ENCODE measurements at places on chromosomes 4 and X. TPM values are rescaled to one million over a fixed set of nuclear protein-coding genes. Genes with fewer than 3 reads are reported as not detected.

DNA sequence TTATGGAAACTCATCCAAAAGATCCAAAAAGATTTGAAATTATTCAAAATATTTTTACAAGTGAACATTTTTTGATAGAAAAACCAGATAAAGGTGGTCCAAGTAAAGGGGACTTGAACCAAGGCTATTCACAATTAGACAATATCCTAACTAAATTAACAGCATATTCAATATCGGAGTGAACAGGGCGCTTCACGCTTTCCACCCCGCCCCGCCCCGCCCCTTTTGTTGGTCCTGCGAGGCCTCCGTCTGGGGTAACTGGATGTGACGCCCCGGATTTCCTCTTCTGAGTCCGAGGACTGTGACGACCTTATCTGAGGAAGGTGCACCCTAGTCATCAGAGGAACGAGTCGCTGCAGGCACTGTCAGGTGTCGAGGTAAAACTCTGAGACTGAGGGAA lies at the start of gene MAGEB16:
MAGEB16 (plus strand) TSS at position 301 of the 400 bp plus-strand sequence. CDS start 3,855 bp downstream, outside the sequence.
- no peaks in the 10 kb centered on the region for H3K36me3 ChIP-seq
- H3K4me3 ChIP-seq, result no peak within 1 kb of the TSS
- H3K4me1 ChIP-seq, result no peaks in the 10 kb centered on the region
- H3K27ac ChIP-seq, result no peak within 1 kb of the TSS

Gene PABPC1L2A
- not detected for total RNA-seq

Gene IL1RAPL1
- total RNA-seq, result 10.9 TPM

Gene DCHS2
- total RNA-seq, result under 0.01 TPM

Gene FBXL5
- 133 TPM for total RNA-seq

- no peak for DNase-seq
- no peaks in the 10 kb centered on the region for H3K36me3 ChIP-seq
- H3K4me1 ChIP-seq, result peaks cover 70% of the 10 kb centered on the region
- H3K4me3 ChIP-seq, result no peak overlapping the region
- H3K27ac ChIP-seq, result no peak overlapping the region
Observed at GRCh38 chr4:1211891-1212545, 36.9 kb downstream of the CTBP1 start.

GRCh38 chrX:13128104-13128503 lies 83.7 kb upstream of the FAM9C start:
- peaks cover 32% of the 10 kb centered on the region for H3K4me1 ChIP-seq
- peak overlapping the region; percentile 15 for H3K27ac ChIP-seq
- H3K4me3 ChIP-seq, result no peak overlapping the region

- no peak for DNase-seq
- H3K4me1 ChIP-seq, result no peaks in the 10 kb centered on the region
- H3K27me3 ChIP-seq, result no peaks in the 10 kb centered on the region
- H3K27ac ChIP-seq, result no peak overlapping the region
- H3K36me3 ChIP-seq, result no peaks in the 10 kb centered on the region
Observed at GRCh38 chr4:69936566-69936965, 5.7 kb downstream of the CSN1S1 start.

DNA sequence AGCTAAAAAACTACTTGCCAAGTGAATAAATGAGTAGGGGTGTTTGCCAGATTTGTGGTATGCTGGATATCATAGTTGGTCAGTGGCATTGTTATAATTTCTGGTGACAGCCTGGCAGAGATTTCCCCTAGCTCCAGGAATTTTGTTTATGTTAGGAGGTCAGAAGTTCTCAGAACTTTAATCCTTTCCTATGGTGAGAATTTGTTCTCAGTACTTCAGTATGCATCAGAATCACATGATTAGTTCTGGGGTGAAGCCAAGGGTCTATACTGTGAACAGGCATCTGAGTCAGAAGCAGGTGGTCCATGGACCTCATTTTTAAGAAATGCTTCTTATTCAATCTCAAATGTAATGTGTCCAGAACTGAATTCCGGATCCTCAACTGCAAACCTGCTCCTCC lies 10.5 kb downstream of the RASSF6 start:
- H3K4me1 ChIP-seq, result no peaks in the 10 kb centered on the region
- H3K4me3 ChIP-seq, result no peak overlapping the region
- H3K27me3 ChIP-seq, result no peaks in the 10 kb centered on the region
- H3K27ac ChIP-seq, result no peak overlapping the region

GRCh38 chr4:4333265-4333706 lies 43.2 kb downstream of the ZBTB49 start:
- no peak overlapping the region for H3K27ac ChIP-seq
- no peaks in the 10 kb centered on the region for H3K36me3 ChIP-seq
- H3K4me1 ChIP-seq, result no peaks in the 10 kb centered on the region
- no peaks in the 10 kb centered on the region for H3K27me3 ChIP-seq

DNA sequence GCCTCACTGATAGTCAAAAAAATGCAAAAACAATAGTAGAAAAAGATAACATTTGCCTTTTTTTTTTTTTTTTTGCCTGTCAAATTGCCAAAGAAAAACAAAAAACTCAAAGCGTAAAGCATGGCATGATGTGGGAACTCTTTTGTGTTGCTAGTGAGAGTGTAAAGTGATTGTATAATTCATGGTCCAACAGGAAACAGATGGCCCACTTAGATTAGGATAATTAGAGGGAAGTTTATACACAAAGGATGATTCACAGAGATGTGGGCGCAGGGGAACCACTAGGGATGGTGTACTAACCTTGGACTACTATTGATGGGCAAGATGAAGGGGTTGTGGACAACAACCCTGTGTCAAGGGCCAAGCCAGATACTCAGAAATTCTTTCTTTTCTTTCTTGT lies 16.4 kb downstream of the MCUB start:
- no peak overlapping the region for H3K4me3 ChIP-seq
- H3K4me1 ChIP-seq, result no peaks in the 10 kb centered on the region
- no peak for DNase-seq
- no peaks in the 10 kb centered on the region for H3K27me3 ChIP-seq
- H3K36me3 ChIP-seq, result no peaks in the 10 kb centered on the region

Gene TMEM271
- not detected for total RNA-seq

Gene KCTD8
- total RNA-seq, result 1.5 TPM

- H3K4me3 ChIP-seq, result no peak overlapping the region
- H3K27ac ChIP-seq, result no peak overlapping the region
Observed at GRCh38 chr4:186734251-186734650, 10.6 kb upstream of the FAT1 start.

DNA sequence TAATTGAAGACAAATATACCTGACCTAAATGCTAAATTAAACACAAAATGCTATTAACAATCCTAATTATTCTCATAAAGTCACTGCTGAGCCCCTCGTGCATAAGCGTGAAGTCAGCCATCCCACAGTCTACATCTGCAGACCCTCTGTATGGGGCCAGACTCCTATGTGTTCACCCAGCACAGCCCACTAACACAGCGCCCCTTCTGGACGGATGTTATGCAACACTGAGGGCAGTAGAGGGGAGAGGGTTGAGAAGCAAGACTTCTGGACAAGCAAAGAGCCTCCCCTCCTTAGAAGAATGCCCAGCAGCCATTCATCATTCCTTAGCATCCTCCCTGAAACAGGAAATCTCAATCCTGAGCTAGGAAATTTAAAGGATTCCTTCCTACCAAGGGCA lies 7.9 kb downstream of the TRPC3 start:
- DNase-seq, result no peak
- H3K27ac ChIP-seq, result no peak overlapping the region
- no peaks in the 10 kb centered on the region for H3K4me1 ChIP-seq
- H3K36me3 ChIP-seq, result no peaks in the 10 kb centered on the region
- no peaks in the 10 kb centered on the region for H3K27me3 ChIP-seq

DNA sequence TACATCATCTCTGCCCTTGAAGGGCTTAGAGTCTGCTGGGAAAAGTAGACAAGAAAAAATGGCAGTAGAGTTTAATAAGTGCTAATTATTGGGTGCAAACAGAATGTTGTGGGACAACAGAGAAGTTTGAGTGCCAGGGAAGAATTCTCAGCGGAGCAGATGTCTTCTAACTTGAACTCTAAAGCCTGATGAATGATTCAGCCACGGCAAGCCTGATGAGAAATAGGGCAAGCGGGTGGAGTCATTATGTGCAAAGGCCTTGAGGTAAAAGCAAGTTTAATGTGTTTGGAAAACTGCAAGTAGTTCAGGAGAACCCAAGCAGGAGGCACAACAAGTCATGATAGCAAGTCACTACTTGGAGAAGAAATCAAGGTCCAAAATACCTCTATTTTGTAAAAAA lies 37.5 kb downstream of the GC start:
- H3K4me3 ChIP-seq, result no peak overlapping the region
- DNase-seq, result no peak
- no peak overlapping the region for H3K27ac ChIP-seq
- no peaks in the 10 kb centered on the region for H3K36me3 ChIP-seq
- H3K4me1 ChIP-seq, result no peaks in the 10 kb centered on the region
- H3K27me3 ChIP-seq, result no peaks in the 10 kb centered on the region

- H3K4me1 ChIP-seq, result no peaks in the 10 kb centered on the region
- no peak overlapping the region for H3K4me3 ChIP-seq
- no peak overlapping the region for H3K27ac ChIP-seq
- H3K36me3 ChIP-seq, result no peaks in the 10 kb centered on the region
- H3K27me3 ChIP-seq, result no peaks in the 10 kb centered on the region
- no peak for DNase-seq
Observed at GRCh38 chr4:99661907-99662306, 4.3 kb upstream of the C4orf54 start.

Gene PAGE5
- not detected for total RNA-seq

- H3K4me1 ChIP-seq, result no peaks in the 10 kb centered on the region
- no peak for DNase-seq
- no peaks in the 10 kb centered on the region for H3K36me3 ChIP-seq
- no peak overlapping the region for H3K27ac ChIP-seq
- no peak overlapping the region for H3K4me3 ChIP-seq
Observed at GRCh38 chr4:112545346-112545745, 29.4 kb upstream of the NEUROG2 start.

- no peak overlapping the region for H3K4me3 ChIP-seq
- H3K27me3 ChIP-seq, result no peaks in the 10 kb centered on the region
- no peak for DNase-seq
Observed at GRCh38 chr4:102036619-102037376, 246.3 kb downstream of the BANK1 start.

- no peaks in the 10 kb centered on the region for H3K4me1 ChIP-seq
- peak; percentile 13 for DNase-seq
- no peaks in the 10 kb centered on the region for H3K27me3 ChIP-seq
- no peak overlapping the region for H3K27ac ChIP-seq
- no peak overlapping the region for H3K4me3 ChIP-seq
- no peaks in the 10 kb centered on the region for H3K36me3 ChIP-seq
Observed at GRCh38 chr4:108060164-108060563, 70.5 kb downstream of the HADH start.

- no peaks in the 10 kb centered on the region for H3K36me3 ChIP-seq
- H3K4me1 ChIP-seq, result no peaks in the 10 kb centered on the region
- H3K27ac ChIP-seq, result no peak overlapping the region
- DNase-seq, result no peak
- no peaks in the 10 kb centered on the region for H3K27me3 ChIP-seq
- no peak overlapping the region for H3K4me3 ChIP-seq
Observed at GRCh38 chrX:129015381-129015780, 507.9 kb downstream of the SMARCA1 start.

Gene FUNDC1
- 8.8 TPM for total RNA-seq

- no peak overlapping the region for H3K4me3 ChIP-seq
- no peaks in the 10 kb centered on the region for H3K36me3 ChIP-seq
- no peak overlapping the region for H3K27ac ChIP-seq
Observed at GRCh38 chr4:140869446-140869845, 113.3 kb upstream of the TBC1D9 start.

DNA sequence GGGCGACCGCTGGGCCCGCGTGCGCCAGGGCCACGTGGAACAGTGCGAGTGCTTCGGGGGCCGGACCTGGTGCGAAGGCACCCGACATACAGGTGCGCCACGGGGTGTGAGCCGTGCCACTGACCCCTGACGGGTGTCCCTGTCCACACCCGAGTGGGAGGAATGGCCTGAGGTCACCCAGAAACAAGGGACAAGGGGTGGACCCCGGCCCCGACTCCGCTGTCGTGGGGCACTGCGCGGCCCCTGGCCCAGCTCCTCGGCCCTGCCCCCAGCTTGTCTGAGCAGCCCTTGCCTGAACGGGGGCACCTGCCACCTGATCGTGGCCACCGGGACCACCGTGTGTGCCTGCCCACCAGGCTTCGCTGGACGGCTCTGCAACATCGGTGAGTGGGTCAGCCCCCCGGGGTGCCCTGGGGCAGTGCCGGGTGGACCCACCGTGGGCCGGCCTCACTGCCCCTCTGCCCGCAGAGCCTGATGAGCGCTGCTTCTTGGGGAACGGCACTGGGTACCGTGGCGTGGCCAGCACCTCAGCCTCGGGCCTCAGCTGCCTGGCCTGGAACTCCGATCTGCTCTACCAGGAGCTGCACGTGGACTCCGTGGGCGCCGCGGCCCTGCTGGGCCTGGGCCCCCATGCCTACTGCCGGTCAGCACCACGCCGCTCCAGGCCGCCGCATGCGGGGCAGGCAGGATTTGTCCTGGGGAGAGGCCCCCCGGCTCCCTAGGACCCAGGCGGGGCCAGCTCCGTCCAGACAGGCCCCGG lies 2.8 kb downstream of the HGFAC start:
- DNase-seq, result no peak
- H3K36me3 ChIP-seq, result no peaks in the 10 kb centered on the region
- no peaks in the 10 kb centered on the region for H3K27me3 ChIP-seq
- no peak overlapping the region for H3K27ac ChIP-seq
- H3K4me1 ChIP-seq, result no peaks in the 10 kb centered on the region

DNA sequence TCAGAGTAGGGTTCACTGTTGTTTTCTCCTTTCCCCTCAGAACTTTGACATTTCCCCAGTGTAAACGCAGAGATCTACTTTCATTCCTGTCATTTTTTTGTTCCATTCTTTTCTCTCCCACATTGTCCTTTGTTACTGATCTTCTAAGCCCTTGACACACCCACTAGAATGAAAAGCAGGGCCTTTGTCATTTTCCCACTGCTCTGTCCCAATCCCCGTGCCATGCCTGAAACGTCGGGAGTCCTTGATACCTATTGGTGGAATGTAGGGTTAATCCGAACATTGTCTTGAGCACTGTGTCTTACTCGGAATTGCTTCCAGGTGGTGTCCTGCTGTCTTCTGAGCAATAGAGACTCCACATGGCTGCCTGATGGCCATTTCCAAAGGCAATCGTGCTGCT lies 887.1 kb upstream of the FRG1 start:
- no peak overlapping the region for H3K4me3 ChIP-seq
- no peak for DNase-seq
- no peaks in the 10 kb centered on the region for H3K36me3 ChIP-seq
- no peaks in the 10 kb centered on the region for H3K4me1 ChIP-seq
